ENCODE measurements at places on chromosomes 6 and 20.

DNA sequence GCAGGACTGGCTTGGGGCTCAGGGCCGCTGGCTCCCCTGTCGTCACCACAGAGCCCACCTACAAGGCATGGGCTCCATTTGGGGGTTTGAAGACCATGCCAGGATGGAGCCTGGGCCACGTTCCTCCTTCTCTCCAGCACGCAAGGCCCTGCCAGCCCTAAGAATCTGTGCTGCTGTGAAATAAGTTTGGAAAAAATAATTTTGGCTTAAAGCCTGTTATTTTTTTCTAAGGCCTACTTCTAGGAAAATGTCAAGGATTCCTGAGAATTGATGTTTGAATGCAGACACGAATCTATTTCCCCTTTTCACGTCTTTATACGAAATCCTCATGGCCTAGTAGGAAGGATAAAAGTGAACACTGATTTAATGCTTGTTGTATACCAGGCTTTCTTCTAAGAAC lies 107.5 kb downstream of the LRFN2 start:
- H3K27ac ChIP-seq = no peak overlapping the region
- no peaks in the 10 kb centered on the region for H3K36me3 ChIP-seq
- no peak overlapping the region for H3K4me3 ChIP-seq
- peaks cover 3% of the 10 kb centered on the region for H3K27me3 ChIP-seq
- no peak for DNase-seq

GRCh38 chr20:38098952-38099351 lies 65.4 kb downstream of the RPRD1B start:
- peaks cover 11% of the 10 kb centered on the region for H3K4me1 ChIP-seq
- H3K4me3 ChIP-seq = no peak overlapping the region
- H3K27ac ChIP-seq = no peak overlapping the region
- H3K36me3 ChIP-seq = no peaks in the 10 kb centered on the region

DNA sequence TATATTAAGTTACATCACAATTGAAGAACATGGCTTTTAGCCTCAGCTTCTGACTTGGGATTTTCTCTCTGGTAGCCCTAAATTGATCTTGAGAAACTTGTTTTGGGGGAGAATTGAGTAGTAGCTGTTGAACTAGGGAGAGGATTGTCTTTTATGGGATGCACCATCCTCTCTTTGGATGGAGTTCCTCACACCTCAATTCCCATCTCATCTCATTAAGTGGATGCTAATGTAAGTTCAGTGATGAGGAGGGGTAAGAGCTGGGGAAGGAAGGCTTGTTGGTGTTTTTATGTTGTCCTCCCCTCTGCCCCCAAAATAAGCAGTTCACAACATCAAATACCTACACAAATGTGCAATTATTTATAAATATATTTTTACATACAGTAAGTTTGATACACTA lies 4.0 kb downstream of the GJA1 start:
- no peak for DNase-seq

DNA sequence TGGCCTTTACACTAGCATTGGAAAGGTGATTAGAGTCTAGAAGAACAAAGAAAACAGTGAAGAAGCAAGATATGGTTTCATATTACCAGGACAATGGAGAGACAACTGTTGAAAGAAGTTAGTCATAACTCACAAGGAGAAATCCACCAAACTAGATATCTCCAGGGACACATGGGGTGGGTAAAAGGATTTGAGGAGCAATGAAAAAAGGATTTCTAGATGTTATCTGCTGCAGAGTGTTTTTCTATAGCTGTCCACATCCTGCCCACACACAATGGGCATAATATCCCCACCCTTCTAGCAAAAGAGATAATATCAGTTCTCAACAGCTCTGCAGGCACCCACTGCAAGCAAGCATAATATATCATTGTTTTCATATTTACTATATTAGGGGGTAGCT lies 303.1 kb downstream of the HAO1 start:
- H3K27ac ChIP-seq = no peak overlapping the region
- H3K4me3 ChIP-seq = no peak overlapping the region
- no peaks in the 10 kb centered on the region for H3K36me3 ChIP-seq
- DNase-seq = no peak

GRCh38 chr20:55269913-55270312 lies 735.4 kb downstream of the CBLN4 start:
- no peak overlapping the region for H3K27ac ChIP-seq
- H3K4me1 ChIP-seq = no peaks in the 10 kb centered on the region
- no peak overlapping the region for H3K4me3 ChIP-seq
- H3K27me3 ChIP-seq = no peaks in the 10 kb centered on the region

- no peaks in the 10 kb centered on the region for H3K27me3 ChIP-seq
- H3K4me1 ChIP-seq = no peaks in the 10 kb centered on the region
- H3K4me3 ChIP-seq = no peak overlapping the region
Measured at GRCh38 chr20:19330731-19331130, 118.3 kb downstream of the SLC24A3 start.

- H3K27ac ChIP-seq = no peak overlapping the region
- H3K4me3 ChIP-seq = no peak overlapping the region
- no peak for DNase-seq
- H3K36me3 ChIP-seq = no peaks in the 10 kb centered on the region
- H3K4me1 ChIP-seq = no peaks in the 10 kb centered on the region
Measured at GRCh38 chr6:135866445-135867123, 15.1 kb downstream of the PDE7B start.

DNA sequence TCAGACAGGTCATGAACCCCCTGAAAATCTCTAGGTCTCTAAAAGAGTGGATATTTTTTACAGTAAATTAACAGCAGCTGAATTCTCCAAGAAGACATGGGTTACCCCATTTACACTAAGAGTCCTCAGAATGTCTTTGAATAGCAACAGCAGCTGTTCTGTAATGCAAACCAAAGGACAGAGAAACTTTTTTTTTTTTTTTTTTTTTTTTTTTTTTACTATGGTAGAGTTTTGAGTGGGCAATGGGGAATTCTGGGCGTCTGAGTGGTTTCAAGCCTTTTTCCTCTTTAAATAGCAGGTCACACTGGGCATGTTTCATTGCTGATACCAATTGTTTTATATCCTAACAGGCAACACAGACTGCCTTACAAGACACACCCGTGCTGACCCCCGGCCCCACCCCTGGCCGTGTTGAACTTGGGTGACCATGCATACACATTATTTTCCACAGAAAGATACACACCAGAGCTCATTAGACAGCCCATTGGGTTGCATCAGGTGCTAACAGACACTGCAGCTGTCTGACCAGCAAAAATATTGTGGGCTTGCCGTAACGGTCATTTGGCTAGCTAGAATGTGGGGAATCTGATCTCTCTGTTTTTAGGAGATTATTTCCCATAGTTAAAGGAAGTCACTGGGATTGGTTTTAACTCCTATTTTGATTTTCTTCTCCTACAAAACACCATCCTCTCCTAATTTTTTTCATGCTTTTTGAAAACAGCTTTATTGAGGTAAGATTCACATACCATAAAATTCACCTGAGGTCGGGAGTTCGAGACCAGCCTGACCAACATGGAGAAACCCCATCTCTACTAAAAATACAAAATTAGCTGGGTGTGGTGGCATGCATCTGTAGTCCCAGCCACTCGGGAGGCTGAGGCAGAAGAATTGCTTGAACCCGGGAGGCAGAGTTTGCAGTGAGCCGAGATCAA lies 26.7 kb upstream of the IRF4 start:
- peaks cover 6% of the 10 kb centered on the region for H3K27me3 ChIP-seq
- H3K27ac ChIP-seq = no peak overlapping the region
- H3K4me3 ChIP-seq = no peak overlapping the region
- no peaks in the 10 kb centered on the region for H3K4me1 ChIP-seq
- H3K36me3 ChIP-seq = no peaks in the 10 kb centered on the region
- DNase-seq = no peak

DNA sequence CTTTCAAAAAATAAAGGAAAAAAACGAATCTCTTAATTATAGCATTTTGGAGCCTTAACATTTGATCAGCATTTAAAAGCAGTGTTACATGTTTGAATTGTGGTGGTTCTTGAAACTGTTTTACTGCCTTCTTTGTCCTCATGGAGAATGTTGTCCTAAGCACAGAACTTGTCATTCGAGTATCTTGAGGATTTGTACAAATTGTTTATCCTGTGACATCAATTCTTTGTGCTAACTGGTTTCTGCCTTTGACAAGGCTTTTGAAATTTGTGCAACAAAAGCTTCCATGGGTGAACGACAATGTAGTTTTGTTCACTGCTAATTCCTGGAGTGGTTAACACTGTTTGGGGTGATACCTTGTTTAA lies 130.8 kb downstream of the SCAF8 start:
- DNase-seq = no peak
- no peaks in the 10 kb centered on the region for H3K27me3 ChIP-seq
- peaks cover 3% of the 10 kb centered on the region for H3K36me3 ChIP-seq

DNA sequence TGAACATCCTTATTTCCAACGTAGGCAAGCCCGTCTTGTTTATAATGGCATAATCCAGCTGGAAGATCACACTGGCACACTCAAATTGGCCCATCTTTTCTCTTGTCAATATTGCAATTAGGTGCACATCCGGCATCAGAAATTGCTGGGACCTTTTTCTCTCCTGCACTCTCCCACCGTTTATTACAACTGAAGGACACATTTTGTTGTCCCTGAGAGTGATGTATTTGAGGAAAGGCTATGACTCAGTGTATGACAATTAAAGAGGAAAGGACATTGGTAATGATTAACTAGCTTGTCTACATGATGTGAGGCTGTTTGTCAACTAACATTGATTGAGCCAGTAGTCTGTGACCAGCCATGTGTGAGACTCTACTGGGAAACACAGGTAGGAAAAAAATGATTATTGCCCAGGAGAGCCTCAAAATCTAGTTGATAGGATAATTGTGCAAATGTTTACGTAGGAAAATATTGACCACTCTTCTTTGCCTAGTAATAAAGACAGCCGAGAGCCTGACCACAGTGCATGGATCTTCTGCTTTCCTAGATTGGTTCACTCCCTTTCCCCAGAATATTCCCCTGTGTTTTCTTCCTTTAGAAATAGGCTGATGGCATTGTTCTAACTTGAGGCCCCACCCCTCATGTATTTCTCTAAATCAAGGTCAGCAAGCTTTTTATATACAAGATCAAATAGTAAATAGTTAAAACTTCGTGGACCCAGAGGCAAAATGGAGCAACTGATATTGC lies 230.0 kb upstream of the BTBD3 start:
- peaks cover 10% of the 10 kb centered on the region for H3K27me3 ChIP-seq
- peaks cover 5% of the 10 kb centered on the region for H3K4me1 ChIP-seq
- H3K4me3 ChIP-seq = no peak overlapping the region
- no peak overlapping the region for H3K27ac ChIP-seq

Data from suprapubic skin (tissue), 4 donors.